ENCODE measurements at places on chromosomes 6 and 20.

DNA sequence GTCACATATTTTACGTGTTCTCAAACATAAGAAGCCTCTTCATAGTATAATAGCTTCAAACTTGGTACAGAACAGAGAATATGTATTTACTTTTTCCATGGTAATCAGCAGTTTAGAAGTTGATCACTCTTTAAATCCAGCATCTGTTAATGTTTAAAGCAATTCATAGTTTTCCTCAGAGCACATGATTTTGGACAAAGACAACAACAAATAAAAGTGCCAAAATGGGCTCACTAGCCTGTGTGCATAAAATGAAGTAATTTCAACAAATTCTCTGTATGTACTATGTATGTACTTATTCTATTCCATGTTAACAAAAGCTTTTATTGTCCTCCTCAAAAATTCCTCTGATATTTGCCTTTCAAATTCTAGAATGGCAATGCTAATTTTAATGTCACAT lies 38.1 kb upstream of the UST start:
- DNase-seq = no peak

DNA sequence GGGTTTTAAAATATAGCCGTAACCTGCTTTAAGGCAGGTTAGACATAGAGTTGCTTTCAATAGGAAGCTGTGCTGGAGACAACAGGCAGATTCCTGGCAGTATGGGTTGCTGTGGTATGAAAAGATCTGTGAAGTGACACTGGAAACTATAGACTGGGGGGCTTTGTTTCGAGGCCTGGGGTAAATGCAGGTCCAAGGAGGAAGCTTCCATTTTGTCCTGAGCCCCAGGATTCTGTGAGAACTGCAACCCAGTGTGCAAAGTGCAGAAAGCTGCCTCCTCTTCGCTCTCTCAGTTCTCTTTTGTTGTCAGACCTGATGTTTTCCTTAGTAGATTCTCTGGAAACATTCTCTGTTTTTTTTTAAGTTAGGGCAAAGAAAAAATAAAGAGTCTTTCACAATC lies 86.9 kb downstream of the LYRM4 start:
- no peak for DNase-seq

GRCh38 chr6:82906489-82906888 lies 159.2 kb downstream of the UBE3D start:
- no peak for DNase-seq

GRCh38 chr20:35726842-35727711 lies 15.0 kb downstream of the RBM39 start:
- no peak for DNase-seq

- no peak for DNase-seq
These were observed 40.6 kb downstream of the CGA start for GRCh38 chr6:87054143-87054833.

GRCh38 chr6:34018026-34018425 lies 127.9 kb downstream of the GRM4 start:
- DNase-seq = no peak

GRCh38 chr6:83270971-83271719 lies 78.0 kb downstream of the RWDD2A start:
- DNase-seq = no peak

- no peak for DNase-seq
These were observed 58.6 kb downstream of the GFOD1 start for GRCh38 chr6:13428583-13429405.

- no peak for DNase-seq
These were observed 444.2 kb upstream of the JAG1 start for GRCh38 chr20:11117808-11118528.

DNA sequence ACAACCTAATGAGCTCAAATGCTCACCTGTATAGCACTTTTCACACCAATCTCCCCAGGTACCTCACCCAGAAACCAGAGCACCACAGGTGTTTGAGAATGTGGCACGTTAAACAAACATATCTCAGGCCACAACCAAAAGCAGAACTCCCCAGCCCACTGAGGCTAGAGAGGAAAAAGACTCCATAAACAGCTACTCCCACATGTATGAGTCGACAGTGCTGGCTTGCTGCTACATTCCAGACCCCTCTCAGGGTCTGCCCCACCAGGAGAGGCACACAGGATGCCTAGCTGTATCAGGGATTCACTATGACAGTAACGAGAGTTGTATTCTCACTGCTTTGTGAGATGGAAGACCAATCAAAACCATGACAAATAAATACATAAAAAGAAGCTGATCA lies 242.6 kb upstream of the ARID1B start:
- no peak for DNase-seq

- peak; percentile 30 for DNase-seq
These were observed 75.7 kb upstream of the SIRPA start for GRCh38 chr20:1819311-1820137.

GRCh38 chr6:11665604-11666326 lies 112.8 kb downstream of the ADTRP start:
- DNase-seq = no peak

DNA sequence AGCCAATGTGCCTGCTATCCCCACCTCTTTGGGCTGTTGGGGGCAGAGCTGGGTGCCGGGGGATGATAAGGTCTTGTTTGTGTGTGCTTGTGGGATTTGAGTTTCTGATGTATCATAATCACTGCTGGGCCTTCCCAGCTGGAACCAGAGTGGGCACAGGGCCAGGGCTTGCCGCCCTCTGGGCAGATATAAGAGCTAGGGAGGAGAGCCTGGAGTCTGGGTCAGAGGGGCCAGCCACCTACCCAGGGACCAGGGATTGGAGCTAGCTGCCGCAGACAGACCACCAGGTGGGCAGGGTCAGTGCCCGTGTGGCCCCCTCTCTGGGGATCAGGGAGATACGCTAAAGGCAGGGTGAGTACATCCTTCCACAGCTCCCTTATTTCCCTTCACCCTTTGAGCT lies 3.1 kb upstream of the TLDC2 start:
- DNase-seq = no peak

DNA sequence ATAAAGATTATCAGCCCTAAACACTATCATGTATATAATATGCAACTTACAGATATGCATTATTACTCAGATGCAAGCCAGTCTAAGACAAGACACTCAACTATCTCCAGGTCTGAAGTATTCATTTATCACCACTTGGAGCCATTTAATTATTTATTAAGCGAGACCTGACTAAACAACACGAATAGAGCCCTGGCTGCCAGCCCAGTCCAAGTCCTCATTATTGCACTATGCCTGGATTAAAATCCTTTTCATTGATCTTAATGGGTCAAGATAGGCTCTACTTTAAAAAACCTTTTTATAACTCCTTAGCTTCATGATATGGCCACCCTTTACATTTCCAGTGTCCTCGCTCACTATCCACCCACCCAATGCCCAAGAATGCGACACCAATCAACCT lies 183.1 kb upstream of the MARCKS start:
- peak; percentile 16 for DNase-seq

DNA sequence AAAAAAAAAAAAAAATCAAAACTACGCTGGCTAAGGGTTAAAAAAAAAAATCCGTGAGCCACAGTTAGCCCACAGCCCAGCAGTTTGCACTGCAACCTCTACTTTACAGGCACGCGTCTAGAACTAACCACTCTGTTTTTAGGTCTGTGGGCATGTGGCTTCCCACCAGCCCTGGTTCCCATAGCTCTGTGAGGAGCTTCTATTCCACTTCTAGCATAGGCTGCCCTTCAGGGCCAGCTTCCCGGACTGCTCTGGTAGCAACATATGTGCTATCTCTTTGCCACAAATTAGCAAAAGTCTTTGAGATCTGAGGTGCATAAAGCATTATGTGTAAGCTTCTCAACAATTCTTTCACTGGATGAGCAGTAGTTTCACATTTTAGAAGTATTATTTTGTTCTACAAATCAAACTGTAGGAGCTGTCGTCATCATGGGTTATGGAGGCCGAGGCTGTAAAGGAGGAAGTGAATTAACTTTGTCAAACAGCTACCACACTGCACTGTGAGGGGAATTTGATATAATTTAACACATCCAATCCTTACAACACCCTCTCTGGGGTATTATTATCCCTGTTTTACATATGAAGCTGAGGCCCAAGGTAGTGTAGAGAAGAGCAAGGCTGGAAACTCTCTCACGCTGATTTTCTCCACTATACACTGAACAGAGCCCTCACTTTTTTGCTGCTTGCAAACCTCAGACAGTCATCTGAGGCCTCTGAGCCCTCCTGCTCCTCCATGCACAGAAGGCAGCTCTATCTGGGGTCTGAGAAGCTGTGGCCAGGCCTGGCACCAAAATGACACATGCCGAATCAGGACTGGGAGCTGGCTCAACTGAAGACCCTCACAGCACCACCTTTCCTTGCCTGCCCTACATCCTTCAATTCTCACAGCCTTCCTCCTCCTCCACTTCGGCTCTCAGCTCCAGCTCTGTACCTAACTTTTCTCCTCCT lies 35.4 kb downstream of the MAN1A1 start:
- no peak for DNase-seq

- DNase-seq = no peak
These were observed 72.7 kb upstream of the RCAN2 start for GRCh38 chr6:46563924-46564323.

DNA sequence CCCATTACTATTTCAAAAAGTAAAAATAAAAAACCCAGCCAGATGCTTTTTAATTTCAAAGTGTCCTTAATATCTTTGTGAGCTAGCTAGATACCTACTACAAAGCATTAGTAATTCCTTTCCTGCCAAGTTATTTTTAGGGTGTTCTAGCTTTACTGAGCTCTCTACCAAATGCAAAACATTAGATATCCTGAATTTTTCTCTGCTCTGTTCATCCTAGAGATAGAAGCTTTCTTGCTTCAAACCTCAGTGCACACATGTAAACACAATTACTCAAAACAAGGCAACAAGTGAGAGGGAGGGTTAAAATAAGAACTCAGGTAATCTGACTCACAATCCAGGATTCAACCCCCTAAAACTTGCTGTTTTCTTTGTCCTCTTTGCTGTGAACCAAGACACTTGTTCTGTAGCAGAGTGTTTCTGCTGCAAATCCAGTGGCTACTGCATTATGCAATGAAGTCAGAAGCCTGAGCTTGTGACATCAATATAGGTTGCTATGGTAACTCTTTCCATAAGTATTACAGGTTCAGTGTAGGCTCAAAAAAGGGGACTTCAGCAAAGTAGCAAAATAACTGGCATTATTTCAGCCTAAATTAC lies 72.6 kb upstream of the STXBP5 start:
- DNase-seq = no peak

- DNase-seq = no peak
These were observed 127.6 kb upstream of the TFAP2D start for GRCh38 chr6:50585441-50586330.

- DNase-seq = no peak
These were observed 113.5 kb upstream of the BTN3A2 start for GRCh38 chr6:26251354-26252076.

DNA sequence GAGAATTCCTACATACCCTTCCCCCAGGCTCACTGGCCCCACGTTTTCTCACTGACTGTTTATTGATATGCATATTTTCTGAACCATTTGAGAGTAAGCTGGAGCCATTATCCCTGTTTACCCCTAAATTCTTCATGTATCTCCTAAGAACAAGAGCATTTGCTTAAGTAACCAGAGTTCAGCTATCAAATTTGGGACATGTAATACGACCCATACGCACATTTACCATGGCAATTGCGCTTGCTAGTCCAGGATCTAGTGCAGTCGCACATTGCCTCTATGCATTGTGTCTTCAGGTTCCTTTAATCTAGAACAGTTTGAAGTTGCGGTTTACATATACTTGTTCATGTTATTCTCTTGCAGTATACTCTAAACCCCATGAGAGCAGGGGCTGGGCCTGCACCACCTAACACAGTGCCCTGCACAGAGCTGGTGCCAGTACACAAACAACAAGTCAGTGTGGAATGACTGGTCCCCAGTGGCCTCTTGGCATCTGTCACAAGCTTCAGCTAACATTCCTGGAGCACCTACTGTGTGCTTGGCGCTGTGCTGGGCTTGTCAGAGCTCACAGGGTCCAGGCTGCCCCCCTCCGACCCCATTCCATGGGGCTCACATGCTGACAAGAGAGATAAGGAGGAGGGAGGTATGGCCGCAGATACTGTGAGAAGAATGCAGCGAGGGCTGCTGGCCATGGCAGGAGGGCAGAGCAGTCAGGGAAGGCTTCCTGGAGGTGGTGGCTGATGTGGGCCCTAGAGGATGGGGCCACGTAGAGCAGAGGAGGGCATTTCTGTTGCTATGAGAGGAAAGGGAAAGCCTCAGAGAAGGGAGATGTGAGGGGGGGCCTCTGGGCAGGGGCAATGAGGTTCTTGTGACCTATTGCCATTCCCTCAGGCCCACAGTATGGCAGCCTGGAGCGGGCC lies 28.1 kb downstream of the SPDEF start:
- DNase-seq = no peak

- DNase-seq = no peak
These were observed 15.7 kb downstream of the TMEM242 start for GRCh38 chr6:157307661-157308060.

- DNase-seq = no peak
These were observed 960 bp downstream of the ATP9A start for GRCh38 chr20:51766994-51767866.

DNA sequence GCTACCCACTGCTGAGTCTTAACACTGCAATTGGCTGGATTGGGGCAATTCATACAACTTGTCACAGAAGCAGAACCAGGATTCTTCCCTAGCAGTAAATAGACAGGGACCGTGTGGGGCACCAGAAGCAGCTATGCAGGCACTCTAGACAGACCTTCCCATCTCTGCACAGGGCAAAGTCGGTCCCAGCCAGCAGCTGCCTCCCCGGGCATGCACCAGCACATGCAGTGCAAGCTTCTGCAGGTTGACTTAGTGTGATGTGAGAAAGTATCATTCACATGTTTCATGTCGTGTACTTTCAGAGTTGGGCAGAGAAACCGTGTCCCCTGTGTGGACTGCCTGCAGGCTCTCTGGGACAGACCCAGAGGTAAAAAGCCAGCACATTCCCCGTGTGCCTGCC lies 98.0 kb upstream of the FOXA2 start:
- DNase-seq = no peak

- no peak for DNase-seq
These were observed 37.7 kb upstream of the DEFB112 start for GRCh38 chr6:50087231-50087954.

GRCh38 chr6:75416443-75416842 lies 77.2 kb downstream of the FILIP1 start:
- no peak for DNase-seq

- DNase-seq = no peak
These were observed 27.1 kb downstream of the C20orf173 start for GRCh38 chr20:35502352-35502751.

DNA sequence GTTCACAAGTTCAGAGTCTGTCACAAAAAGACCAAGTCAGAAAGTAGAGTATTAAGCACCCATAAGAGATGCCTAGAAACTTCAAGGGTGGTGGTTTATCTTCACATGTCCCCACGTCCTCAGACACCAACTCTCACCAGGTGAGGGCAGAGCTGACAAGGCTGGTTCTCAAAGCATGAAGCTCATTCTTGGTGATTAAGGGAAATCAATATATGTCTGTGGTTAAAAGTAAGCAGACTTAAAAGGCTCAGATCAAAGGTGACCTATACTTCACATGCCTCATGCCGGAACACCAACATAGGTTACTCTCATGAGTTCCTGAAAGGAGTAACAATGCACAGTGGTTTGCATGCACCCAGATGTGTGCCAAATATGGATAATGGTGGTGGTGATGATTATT lies 27.0 kb downstream of the IL17A start:
- no peak for DNase-seq

GRCh38 chr20:35708502-35708901 lies 9.3 kb downstream of the ROMO1 start:
- no peak for DNase-seq

GRCh38 chr6:120384671-120385070 lies 949.6 kb downstream of the TBC1D32 start:
- DNase-seq = no peak
